ENCODE measurements at places on chromosomes 2 and 18.

DNA sequence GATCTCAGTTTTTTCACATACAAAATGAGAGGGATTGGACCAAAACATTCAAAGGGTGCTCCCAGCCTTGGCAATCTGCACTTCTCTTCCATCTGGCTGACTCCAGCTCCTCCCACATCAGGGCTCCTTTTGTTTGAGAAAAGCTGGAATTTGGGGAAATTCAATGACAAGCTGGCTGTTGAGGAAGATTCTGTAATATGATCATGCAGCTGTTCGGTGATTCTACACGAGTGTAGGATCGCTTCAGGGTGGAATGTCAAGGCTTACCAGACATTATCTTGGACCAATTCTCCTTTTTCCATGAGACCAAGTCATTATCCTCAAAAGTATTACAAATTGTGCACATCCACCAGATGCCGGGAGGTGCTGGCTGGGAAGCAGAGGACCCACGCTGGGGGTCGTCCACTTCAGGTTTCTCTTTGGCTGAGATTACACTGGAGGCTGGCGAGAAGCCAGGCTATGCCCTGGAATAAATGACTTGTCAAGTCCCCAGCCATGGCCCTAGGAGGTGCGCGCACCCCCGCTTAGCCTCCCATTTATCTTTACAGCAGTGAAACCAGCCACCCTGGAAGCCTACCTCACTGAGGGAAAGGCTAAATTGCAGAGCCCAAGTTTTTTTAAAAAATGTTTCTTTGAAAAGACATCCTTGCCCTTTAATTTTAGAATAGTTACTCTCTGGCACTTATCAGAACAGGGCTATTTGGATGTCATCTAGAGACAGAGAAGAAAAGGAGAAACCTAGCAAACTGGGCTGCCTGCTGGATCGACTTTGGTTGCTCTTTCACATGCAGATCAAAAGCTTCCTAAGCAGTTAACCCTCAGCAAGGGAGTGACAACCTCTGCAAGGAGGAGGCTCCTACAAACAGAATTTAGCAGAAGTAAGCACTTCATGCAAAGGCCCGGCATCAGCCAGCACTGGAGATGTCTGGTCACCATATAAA lies 42.5 kb upstream of the LCLAT1 start:
- DNase-seq: no peak

- DNase-seq: no peak
These were observed 29.2 kb downstream of the MYO7B start for GRCh38 chr2:127564429-127565260.

DNA sequence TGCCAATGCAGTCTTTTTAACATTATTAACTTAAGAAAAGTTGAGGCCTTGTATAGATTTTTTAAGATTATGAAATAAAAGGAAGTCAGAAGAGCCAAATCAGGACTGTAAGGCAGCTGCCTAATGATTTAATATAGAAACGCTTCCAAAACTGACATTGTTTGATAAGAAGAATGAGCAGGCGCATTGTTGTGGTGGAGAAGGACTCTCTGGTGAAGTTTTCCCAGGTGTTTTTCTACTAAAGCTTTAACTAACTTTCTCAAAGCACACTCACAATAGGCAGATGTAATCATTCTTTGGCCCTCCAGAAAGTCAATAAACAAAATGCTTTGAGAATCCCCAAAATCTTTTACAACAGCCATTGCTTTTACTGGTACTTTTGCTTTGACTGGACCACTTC lies 288.6 kb upstream of the FIGN start:
- DNase-seq: no peak

- no peak for DNase-seq
These were observed 58.3 kb upstream of the RAPGEF4 start for GRCh38 chr2:172677363-172677762.
